ENCODE measurements at places on chromosomes 4 and X.

- no peak for DNase-seq
Measured at GRCh38 chrX:42751573-42751972, 26.4 kb downstream of the PPP1R2C start.

- DNase-seq: no peak
Measured at GRCh38 chr4:177191586-177191985, 118.1 kb upstream of the NEIL3 start.

DNA sequence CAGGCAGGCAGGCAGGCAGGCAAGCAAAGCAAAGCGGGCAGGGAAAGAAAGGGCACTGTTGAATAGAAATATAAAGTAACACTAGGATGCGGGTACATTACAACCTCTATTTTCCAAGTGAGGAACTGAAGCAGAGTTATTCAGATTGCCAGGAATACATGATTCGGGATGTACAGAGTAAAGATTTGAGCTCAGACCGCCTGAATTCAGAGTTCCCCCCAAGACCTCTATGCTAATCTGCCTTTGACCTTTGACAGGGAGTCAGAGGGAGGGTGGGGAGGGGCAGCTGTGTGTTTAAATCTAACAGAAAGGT, 271.9 kb upstream of the SMIM31 start:
- DNase-seq: no peak

DNA sequence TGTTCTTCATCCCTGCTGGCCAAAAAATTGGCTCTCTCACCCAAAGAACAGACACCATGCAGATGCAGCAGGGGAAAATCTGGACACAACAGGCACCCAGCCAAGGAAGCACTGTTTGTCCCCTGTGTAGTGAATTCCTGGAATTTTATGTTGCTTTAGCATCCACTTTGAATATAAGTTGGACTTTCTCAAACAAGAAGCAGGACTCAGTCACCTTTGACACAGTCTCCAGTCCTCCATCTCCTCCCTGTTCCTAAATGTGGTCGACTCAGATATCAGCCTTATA, 11.8 kb downstream of the ZNF182 start:
- DNase-seq: no peak

DNA sequence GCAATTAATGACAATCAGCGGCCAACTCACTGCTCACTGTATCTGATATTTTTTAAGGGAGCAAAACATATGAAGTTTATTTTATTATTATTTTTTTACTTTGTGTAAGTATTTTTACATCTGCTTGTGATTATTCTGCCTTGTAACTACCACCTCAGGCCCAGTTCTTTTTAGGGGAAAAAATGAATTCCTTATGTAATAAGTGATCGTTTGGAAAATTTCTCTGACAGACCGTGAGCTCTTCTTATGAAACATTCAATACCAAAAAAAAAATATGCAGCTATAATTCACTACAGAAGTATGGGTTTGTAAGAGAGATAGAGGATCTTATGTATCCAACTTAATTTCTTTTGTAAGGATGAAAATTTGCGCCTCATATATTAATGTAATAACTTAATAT, 33.5 kb upstream of the STOX2 start:
- DNase-seq: no peak

GRCh38 chrX:100863326-100863864, 10.8 kb downstream of the NOX1 start:
- no peak for DNase-seq

- DNase-seq: peak; percentile 83
Measured at GRCh38 chr4:108350332-108350731, 181.6 kb upstream of the LEF1 start.

DNA sequence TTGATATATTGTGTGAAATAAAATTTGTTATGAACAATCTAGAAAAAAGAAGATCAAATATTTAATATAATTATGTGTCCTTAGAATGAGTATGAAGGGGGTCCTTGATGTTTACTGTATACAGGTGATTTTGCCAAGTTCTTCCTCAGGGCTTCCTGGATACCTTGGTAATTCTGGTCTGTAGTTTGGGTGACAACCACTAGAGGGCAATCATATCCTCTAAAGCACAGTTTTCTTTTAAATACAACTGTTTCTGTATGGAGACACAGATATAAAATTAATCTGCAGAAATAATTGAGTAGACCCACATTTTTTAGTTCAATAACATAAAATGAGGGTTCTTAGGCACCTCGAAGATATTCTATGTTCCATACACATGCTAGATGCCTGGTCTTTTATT, 157.7 kb downstream of the SPANXN1 start:
- DNase-seq: no peak

GRCh38 chr4:140666889-140667614, 89.1 kb downstream of the TBC1D9 start:
- no peak for DNase-seq

DNA sequence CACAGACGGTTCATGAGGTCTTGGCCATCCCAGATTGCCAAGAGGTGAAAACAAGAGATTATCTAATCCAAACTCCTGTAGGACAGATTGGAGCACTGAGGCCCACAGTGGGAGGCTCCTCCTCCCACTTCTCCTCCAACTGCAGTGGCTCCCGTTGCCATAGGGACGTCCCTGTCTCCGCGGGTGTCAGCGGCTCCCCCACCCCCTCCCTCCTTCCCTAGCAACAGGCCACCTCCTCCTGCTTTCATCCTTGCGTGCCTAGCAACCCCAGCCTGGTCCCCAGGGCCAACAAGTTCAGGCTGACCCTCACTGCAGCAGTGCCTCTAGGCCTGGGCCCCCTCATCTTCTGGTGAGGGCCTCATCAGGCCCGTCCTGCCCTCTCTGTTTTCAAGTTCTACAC, 6.8 kb upstream of the IQSEC2 start:
- DNase-seq: peak; percentile 87

DNA sequence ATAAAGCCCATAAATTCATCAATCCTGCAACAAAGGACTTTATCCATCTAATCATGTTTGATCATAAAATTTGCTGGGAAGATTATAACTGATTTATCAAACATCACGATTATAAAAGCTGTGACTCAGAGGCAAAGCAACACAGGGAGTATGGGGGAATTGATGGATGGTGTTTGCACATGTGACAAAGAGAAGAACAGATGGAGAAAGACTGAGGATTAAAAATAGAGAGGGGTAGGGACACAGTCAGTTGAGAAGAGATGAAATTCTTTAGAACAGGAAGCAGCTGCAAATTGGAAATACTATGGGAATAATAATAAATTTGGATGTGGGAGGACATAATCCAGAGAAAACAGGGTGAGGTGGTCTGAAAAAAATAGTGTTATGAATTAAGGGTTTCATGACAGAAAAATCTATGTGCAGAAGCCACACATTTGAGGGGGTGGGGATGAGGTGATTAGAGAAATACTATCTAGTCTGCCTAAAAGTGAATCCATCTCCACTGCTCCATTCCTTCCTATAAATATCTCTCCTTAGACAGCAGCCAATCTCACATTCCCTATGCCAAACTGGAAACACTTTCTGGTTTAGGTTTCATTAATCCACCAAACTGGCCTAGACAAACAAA, 6.2 kb downstream of the PRR32 start:
- DNase-seq: no peak

- DNase-seq: no peak
Measured at GRCh38 chr4:139965789-139966188, 188.2 kb downstream of the MAML3 start.

DNA sequence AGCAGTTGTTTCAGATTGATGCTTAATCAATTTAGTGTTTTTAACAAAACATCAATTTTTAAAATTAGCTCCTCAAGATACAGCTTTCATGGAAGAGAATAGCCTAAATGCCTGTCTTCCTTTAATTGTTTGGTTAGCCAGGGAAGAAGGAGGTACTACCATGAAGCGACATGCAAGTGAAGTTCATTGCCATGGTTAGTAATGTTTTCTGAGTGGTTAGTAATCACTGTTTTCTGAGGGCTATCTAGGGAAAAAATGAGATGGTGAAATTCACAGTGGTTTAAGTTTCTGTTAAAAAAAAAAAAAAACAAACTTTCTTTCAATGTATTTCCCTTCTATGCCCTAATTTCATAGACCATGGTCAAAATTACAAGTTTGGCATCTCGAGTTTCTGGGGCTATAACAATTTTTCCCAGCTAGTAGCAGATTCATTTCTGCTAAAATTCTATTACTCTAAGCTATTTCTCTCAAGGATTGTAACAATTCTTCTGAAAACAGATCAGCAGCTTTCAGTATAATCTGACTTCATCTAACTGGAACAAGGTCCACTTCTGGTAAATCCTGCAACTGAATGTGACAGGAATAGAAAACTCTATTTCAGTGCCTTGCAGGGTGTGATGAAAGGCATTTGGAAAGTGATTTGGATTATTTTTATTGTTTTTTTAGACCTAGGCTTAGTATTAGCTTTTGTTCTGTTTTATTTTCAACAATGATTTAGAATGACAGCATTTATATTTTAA, 157.0 kb downstream of the PCDH18 start:
- DNase-seq: no peak

DNA sequence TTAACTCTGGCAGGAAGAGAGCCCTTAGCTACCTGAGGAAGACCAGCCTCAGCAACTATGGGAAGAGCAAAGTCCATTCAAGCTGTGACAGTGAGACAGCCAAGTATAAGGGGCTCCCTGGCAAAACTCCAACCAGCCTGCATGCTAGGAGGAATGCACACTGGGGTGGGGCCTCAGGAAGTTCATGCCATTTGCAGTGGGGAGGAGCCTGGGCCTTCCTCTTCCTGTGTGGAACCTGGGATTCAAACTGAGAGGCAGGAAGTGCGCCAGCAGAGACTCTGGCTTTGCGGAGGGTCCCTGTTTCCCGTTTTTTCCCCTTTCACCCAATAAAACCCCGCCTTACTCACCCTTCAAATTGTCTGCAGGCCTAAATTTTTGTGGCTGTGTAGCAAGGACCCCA, 33.0 kb downstream of the TFDP3 start:
- DNase-seq: no peak

GRCh38 chr4:119315036-119315435, 6.9 kb downstream of the FABP2 start:
- no peak for DNase-seq

DNA sequence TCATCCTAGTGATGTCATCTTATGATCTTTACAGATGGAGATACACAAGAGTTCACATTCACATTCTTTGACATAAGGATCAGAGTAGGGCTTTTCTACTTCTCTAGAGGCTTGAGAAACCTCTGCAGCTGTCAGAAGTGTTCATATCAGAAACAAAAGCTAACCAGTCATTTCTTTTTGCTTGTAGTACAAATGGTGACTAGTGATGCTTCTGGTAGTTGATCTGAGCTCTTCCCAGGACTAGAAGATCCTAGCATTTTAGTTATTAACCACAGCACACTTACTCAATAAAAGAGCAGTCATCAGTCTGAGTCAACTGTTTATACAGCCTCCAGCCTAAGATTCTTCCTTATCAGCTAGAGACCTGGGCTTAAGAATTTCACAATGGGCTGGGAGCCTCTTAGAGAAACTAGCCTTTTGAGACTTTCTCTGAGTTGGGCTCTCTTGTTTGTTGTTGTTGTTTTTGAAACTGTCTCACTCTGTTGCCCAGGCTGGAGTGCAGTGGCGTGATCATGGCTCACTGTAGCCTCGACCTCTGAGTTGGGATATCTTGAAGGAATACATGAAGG, 84.1 kb downstream of the TMEM164 start:
- DNase-seq: peak; percentile 73

DNA sequence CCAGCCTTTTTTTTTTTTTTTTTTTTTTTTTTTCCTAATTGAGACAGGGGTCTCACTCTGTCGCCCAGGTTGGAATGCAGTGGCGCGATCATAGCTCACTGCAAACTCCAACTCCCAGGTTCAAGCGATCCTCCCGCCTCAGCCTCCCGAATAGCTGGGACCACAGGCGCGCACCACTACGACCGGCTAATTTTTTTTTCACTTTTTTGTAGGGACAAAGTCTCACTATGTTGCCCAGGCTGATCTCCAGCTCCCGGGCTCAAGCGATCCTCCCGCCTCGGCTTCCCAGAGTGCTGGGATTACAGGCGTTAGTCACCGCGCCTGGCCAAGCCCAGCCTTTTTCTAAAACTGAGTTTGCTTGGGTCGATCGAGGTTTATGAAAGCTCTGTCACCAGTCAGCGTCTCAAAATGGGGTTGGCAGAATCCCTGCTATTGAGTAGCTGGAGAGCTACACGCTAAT, 1.3 kb upstream of the OTUD5 start:
- DNase-seq: no peak

GRCh38 chr4:25095837-25096236, 64.4 kb downstream of the SEPSECS start:
- no peak for DNase-seq

DNA sequence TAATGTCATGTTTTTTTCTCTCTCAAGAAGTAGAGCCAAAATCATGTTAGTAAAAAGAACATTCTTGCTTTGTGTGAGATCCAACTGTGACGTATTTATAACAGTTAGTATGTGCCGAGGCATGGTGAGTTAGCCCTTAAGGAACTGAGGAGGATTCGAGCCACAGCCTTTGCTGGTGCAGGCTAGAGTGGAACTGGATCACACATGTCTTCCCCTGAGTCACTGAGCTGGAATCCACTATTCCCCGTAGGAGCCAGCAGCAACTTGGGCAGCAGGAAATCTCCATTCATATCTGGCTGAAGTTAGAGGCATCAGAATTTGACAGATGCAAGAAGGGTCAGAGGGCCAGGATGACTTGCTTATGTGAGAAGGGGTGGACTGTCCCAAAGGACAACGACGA, 144.6 kb upstream of the KIT start:
- no peak for DNase-seq

- no peak for DNase-seq
Measured at GRCh38 chrX:150569155-150569477, 695 bp downstream of the MTM1 start.

DNA sequence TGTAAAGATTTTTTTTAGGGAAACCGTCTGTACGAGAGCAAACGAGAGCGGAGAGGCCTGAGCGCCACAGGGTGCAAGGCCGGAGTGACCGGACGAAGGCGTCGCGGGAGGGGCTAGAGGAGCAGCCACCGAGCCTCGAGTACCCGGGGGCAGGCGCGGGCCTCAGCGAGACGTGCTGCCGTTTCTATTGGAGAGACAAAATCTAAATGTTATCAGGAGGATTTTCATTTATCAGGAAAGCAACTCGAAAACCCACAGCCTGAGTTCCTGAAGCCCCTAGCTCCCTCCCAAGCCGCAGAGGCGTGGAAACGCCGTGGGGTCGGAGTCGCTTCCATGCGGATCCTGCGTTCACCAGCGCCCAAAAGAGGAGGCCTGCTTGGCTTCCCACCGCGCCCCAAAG, 194.3 kb downstream of the MGST2 start:
- no peak for DNase-seq

GRCh38 chr4:181427076-181427475, 816.1 kb upstream of the TENM3 start:
- no peak for DNase-seq

GRCh38 chr4:141390571-141390970, 169.9 kb downstream of the ZNF330 start:
- no peak for DNase-seq

Measured in ELF-1 (cell line).